ENCODE measurements at places on chromosomes 3 and 15.

GRCh38 chr15:29736012-29736743, 86.1 kb downstream of the TJP1 start:
- DNase-seq: no peak

DNA sequence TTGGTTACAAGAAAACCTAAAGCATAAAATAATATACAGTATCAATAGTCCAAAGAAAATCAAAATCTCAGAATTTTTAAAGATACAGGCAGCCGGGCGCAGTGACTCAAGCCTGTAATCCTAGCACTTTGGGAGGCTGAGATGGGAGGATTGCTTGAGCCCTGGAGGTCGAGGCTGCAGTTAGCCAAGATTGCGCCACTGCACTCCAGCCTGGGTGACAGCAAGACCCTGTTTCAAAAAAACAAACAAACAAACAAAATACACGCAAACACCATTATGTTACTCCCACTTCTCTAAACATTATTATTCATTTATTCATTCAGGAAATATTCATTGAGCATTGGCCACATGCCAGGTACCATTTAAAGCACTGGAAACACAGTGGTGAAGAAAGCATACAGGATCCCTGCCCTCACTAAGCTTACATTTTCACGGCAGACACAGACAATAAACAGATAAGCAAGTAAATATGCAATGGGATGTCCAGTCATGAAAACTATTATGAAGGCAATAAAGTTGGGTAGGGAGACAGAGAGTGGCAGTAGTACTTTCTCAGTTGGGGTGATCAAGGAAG, 6.7 kb downstream of the BCL2A1 start:
- no peak for DNase-seq

DNA sequence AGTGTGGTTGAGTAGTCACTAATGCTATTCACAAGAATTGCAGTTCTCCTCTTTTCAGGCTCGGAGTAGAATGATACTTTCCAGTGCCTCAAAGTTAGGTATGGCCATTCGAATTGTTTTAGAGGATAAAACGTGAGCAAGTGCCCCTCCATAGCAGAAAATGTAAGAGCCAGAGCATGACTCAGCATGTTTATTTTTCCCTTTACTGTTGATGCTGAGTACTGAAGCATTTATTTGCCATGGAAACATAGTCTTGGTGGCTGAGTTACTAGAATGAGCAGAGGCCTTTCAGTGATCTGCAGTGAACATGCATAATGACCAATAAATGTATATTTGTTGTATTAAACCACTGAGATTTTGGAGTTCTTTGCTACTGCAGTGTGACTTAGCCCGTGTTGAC, 540.6 kb downstream of the NLGN1 start:
- DNase-seq: no peak

DNA sequence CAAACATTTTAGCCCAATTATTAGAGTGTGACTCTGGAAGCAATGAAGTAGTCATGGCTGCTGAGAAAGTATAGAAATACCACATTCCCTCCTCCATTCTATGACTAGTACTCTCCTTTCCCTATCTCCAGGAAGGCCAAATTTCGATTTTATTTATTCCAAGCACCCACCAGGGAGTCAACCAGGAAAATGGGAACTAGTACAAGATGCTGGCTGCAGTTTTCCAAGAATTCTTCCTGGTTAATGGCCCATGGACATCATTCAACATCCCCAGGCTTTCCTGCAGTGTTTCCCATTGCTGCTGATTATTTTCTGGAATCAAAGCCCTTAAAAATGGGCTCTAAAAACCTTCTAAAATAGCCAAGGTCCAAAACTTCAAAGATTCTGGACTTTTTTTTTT, 247.9 kb upstream of the STT3B start:
- no peak for DNase-seq

DNA sequence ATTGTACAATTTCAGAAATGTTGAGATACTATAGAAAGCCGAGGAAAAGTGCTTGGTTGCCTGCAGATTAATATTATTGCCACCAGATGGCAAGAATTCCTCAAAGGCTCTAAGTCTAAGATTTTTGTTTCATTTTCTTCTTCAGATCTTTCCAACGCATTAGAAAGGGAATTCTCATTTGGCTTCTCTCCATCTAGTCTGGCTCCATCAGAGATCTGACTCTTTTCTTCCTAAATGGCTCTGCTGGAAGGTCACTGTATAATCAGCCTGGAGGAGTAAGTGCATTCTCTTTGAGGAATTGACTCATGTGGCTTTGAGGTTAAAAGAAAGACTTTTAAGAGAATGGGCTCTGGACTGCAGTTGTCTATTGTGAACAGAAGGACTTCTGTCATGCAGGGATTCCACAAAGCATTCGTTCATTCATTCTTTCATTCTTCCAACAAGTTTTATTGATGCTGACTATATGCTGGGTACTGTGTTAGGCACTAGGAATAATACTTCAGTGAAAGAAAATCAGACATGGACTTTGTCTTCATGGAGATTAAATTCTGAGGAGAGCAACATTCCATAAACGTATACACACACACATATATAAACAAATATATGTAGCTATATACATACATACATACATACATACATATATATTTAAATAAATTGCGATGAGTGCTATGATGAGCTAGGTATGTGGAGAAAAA, 55.3 kb downstream of the SLC28A2 start:
- DNase-seq: no peak

DNA sequence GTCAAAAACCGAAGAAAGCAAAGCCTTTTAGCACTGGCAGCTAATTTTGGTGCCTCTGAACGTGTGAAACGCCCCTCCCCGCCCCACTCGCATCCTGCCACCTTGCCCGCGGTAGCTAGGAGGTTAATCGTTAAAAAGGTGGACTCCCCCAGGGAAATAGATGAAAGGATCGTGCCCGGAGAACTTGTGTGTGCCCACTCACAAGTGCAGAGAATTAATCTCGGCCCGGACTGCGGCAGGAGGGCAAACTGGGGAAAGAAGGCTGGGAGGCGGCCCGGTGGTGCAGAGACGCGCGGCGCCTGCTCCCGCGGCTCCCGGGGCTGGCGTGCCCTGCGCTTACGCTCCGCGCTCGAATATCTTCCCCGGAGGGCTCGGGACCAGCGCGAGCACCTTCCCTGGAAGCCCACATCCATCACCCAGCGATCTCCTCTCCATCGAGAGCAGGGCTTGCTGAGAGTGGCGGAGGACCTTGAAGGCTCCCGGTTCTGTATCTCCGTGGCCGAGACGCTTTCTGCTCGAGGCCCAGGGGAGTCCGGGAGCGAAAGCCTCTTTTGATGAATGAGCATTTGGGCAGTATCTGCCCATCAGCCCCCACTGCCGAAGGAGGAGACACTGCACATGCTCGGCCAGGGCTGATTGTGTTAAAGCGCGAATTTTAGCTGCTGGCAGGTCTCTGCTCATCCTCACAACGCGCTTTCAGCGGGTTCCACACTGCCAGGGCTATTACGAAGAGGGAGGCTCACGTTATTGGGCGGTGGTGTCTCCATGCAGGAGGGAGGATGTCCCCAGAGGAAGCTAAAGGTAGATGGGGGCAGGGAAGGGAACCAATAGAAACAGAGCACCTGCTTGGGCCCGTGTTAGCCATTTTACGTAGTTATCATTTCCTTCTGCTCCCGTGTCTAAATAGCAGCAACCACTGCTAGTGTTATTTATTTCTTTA, 1.3 kb upstream of the SPTSSB start:
- peak; percentile 17 for DNase-seq

- DNase-seq: no peak
Measured at GRCh38 chr3:20068512-20069177, 28.4 kb downstream of the KAT2B start.

- peak; percentile 50 for DNase-seq
Measured at GRCh38 chr15:60590935-60591495, 112.1 kb upstream of the ICE2 start.

DNA sequence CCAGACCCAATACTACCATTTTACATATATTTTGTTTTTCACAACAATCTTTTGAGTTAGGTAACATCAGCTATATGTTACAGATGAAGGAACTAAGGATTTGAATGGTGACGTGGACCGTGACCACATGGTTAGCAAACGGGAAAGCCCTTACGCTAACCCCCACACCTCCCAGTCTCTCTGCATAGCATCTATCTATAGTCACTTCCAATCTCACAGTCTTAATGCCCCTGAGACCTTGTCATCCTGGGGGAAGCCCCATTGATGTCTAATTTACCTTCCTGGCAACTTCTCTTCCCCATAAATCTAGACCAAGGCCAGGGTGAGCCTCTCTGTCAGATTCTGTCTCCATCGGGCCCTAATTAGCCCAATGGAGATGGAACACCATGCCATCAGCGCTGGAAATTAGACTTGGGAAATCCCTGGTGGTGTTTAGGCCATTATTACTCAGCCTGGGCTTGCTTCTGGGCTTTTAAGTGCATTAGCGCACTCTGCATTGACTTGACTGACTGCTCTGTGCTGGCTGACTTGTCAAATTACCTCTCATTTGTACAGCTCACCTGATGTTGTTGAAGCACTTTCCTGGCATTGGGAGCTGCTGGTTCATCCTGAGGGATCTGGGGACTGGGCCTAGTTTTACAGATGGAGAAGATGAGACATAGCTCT, 34.0 kb upstream of the SH3GL3 start:
- DNase-seq: peak; percentile 18

DNA sequence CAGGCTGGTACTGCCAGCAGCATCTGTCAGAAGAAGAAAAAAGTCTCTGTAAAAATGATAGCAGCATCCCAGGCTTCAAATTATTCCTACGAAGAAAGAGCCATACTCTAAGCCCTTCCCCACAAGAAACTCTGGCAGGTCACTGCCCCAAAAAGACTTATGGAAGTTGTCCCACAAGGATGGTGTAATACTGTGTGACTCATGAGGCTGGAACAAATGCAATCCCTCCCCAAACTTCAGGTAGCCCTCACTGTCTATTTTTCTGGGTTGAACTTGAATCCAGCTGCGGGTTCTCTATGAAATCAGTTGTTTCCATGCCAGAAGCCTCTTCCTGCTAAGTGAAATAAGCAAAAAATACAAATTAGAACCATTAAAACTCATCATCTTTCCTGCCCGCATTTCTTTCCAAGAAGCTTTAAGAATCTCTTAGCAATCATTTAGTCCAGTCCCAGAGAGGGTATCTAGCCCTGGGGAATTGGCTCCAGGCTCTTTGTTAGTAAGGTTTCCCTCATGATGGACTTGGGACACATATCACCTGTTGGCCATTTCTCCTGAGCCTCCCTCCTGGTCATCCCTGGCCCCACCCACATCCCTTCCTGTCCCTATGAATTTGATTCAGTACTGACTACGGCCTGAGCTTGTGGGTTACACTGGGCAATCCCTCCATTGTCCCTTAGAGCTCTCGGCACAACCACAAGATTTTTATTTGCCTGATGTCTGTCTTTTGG, 51.7 kb downstream of the FAM174B start:
- no peak for DNase-seq

DNA sequence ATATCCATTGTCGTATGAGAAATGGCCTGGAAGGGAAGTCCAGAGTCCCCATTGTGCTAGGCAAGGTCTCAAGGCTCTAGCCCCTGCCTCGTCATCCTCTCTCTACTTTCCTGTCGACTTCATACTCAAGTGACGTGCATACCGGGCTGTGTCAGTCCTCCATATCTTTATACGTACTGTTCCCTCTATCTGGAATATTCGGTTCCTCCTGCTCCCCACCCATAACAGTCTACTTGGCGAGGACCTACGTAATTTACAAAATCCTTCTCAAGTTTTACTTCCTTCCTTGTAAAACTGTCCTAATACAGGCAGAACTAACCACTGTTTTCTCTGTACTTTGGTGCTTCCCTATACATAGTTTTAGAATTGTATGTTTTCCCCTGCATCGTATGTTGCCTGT, 2.2 kb upstream of the ALPK3 start:
- DNase-seq: no peak

- DNase-seq: no peak
Measured at GRCh38 chr3:117322866-117323265, 613.3 kb downstream of the TUSC7 start.

DNA sequence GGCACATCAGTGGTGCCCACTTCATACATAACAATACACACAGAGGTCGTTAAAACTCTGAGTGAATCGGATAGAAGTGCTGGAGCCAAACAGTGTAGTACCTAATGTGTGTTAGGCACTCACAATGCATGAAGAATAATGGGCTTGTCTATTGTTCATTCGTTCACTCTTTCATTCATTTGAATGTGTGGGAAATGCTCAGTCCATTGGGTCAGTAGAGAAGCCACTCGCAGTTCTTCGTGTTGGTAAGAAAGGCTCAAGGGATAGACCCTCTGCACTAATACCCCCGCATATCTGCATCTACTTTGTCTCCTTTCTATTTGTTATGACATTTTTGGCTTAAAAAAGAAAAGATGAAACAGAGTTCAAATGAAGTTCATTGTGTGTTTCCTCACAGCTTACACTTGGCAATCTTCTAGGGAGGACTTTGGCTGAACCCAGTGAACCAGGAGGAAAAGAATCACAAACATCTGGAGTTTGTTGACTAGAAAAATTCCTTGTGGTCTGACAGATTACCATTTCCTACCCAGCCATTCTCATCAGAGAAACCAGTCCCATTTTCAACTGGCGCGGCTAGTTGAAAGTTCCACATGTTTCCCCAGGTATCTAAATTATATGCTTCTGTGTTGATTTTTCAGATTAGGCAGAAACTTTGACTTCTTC, 32.8 kb upstream of the MFSD1 start:
- DNase-seq: no peak

GRCh38 chr3:197104738-197105137, 75.1 kb upstream of the MELTF start:
- no peak for DNase-seq

DNA sequence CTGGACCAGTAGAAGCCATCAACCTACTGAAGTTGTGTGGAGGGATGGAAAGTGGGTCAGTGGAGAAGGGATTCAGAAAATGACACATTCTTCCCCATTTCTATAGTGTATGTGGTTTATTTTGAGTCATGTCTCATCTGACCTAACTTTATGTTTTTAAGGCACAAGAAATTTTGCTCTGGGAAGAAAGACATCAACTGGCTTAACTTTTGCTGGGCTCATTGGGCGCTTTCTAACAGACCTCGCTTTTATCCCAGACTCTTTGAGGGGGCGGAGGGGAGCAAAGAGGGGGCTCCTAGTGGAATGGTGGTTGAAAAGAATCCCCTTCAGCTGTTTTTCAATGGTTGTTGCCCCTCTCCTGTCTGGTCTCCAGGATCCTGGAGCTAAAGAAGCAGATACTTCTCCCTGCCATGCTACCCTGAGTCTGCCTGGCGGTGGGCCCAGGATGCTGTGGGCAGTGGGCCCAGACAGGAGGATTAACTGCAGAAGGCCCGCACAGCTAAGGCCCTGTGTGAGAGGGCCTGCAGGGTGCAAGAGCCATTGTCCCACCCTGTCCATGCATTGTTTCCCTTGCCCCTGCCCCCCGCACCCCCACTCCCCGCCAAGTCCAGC, 14.5 kb downstream of the CSRNP1 start:
- DNase-seq: no peak

GRCh38 chr15:58551084-58551763, 119.4 kb downstream of the LIPC start:
- DNase-seq: no peak

DNA sequence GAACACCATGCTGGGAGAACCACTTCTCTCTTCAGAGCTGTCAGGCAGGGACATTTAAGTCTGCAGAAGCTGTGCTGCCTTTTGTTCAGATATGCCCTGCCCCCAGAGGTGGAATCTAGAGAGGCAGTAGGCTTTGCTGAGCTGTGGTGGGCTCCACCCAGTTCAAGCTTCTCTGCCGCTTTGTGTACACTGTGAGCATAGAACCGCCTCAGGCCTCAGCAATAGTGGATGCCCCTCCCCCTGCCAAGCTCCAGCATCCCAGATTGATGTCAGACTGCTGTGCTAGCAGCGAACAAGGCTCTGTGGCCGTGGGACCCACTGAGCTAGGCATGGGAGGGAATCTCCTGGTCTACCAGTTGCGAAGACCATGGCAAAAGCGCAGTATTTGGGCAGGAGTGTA, 121.6 kb downstream of the NFKBIZ start:
- no peak for DNase-seq
